ENCODE measurements at places on chromosomes 4 and X.
A peak's percentile ranks its signal among the peaks of the same experiment; 100 is the strongest.

DNA sequence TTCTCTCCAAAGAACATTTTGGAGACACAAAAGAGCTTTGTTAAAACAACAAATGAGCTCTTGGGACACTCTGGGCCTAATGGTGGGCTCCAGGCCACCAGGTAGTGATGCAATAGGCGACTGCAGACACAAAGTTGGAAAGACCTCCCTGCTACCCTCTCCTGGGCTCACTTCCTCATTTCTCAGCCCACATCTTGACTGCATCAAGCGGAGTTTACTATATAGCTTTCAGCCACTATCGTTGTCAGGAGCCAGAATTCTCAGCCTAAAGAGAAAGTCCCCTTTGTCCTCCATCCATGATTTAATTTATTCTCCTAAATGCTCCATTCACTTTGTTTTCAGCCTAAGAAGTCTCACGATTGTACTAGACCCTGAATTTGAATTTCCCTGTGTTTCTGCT, 114.9 kb downstream of the EFHC2 start:
- no peak for DNase-seq

DNA sequence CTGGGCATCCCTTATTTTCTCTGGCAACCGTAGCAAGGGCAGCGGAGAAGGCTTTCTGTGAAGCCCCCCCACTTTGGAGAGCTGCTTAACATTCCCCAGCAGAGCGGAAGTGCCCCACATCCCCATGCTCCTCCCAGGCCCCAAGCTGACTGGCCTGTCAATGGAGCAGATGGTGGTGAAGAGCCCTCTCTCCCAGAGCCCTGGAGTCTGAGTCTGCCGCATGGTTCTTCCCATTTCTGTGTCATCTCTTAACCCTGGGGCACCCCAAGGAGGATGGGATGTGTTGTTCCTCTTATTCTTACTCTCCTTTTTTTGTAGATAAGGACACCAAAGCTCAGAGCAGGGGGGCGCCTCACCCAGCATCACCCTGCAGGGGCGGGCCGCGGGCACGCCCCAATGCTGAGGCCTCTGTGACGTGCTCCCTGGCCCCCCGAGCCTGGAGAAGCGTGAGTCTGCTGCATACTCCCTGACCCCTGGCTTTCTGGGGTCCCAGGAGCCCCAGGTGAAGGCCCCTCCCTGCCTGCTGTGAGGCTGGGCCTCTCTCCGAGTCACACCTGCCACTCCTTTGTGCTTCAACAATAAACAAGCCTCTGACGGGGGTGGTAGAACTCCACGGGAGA, 35.9 kb downstream of the ADRA2C start:
- DNase-seq: no peak

- DNase-seq: peak; percentile 3
Measured at GRCh38 chrX:118644378-118644777, 83.0 kb upstream of the IL13RA1 start.

GRCh38 chr4:16035843-16036242, 48.0 kb downstream of the PROM1 start:
- no peak for DNase-seq

DNA sequence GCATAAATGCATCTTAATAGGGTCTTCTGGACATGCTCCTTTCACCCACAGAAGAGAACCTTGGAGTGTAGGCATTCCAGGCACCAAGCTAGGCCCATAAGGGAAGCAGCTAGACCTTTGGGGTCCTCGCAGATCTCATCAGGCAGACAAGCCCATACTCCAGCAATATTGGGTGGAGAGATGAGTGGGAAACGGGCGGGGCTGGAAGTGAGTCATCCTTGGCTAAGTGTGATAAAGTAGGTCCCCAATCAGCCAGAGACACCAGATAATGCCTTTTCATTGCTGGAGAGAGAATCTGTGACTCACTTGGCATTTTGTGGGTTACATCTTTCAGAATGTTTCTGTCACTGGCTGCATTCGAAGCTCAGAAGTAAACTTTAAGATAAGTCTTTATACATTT, 133.3 kb upstream of the MBNL3 start:
- DNase-seq: peak; percentile 86

DNA sequence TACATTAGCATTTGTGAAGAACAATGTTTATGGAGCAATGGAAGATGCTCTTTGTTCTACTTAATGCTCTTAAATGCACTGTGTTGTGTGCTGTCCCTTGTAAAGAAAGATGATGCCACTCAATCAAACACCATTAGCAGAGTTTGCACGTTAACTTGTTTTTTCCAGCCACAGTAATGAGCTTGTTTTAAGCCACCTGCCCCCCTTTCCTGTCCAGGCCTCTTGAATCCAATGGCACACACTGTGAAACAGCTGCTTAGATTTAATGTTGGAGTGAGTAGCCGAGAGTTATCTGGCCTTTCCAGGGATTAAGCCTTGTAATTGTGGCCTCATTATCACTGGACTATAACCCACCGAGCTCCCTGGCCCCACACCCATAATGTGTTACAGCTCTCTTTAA, 86.0 kb downstream of the PAK3 start:
- no peak for DNase-seq

- DNase-seq: no peak
Measured at GRCh38 chr4:62399242-62399641, 1199.1 kb downstream of the ADGRL3 start.

Data from erythroblast (primary cell).